ENCODE measurements at places on chromosomes 1 and 21.

- no peak for DNase-seq
Measured at GRCh38 chr21:34144224-34144623, 70.8 kb downstream of the MRPS6 start.

GRCh38 chr1:26389604-26390247, 17.2 kb upstream of the ZNF683 start:
- DNase-seq, result no peak

DNA sequence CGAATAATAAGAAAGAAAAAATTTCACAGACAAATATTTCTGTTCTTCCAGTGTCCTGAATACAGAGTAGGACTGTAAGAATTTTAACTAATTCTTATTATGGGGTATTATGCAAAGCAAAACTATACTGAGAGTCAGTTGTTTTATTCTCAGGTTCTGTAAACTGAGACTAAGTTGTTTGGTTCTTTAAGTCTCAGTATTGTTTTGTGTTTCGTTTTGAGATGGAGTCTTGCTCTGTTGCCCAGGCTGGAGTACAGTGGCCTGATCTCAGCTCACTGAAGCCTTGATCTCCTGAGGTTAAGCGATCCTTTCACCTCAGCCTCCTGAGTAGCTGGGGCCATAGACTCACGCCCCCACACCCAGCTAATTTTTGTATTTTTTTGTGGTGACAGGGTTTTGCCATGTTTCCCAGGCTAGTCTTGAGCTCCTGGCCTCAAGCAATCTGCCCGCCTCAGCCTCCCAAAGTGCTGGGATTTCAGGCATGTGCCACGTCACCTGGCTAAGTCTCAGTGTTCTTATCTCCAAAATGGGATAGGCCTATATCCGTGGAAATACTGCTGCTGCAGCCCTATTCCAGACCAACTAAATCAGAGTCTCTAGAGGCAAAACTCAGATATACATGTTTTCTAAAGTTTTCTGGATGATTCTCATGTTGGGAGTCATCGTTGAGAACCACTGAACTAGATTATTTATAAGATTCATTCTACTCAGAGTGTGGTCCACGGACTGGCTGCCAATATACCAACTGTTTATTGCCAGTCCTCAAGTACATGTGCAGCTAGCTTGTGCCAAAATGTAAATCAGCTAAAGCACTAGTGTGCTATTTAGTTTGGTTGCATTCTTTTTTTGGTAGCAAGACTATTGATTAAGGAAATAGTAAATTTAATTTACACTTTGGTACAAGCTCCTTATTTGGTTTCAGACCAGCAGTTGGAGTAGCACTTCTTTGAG, 116.6 kb downstream of the HS2ST1 start:
- no peak for DNase-seq

- no peak for DNase-seq
Measured at GRCh38 chr21:14614287-14614686, 68.2 kb upstream of the SAMSN1 start.

GRCh38 chr1:55694310-55694801, 479.2 kb upstream of the USP24 start:
- DNase-seq, result no peak

DNA sequence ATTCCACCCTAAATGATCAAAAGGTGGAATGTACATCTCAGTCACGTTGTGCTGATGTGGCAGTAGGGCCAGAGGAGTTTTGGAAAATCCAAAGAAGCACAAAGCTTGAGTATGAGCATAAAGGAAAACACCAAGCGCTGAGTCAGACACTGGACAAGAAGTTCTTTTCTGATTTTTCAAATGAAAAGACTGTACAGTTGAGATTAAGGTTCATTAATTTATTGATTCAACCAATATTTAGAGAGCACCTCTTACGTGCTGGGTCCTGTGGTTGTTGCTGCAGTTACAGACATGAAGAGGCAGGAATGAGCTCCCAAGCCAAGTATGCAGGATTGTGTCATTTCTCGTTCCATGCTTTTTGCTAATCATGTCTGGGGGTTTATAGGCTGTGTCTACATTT, 28.9 kb upstream of the APP start:
- peak; percentile 34 for DNase-seq

- DNase-seq, result no peak
Measured at GRCh38 chr1:211830055-211830327, 572 bp downstream of the LPGAT1 start.

- peak; percentile 94 for DNase-seq
Measured at GRCh38 chr1:8873506-8874229, 4.8 kb downstream of the ENO1 start.

DNA sequence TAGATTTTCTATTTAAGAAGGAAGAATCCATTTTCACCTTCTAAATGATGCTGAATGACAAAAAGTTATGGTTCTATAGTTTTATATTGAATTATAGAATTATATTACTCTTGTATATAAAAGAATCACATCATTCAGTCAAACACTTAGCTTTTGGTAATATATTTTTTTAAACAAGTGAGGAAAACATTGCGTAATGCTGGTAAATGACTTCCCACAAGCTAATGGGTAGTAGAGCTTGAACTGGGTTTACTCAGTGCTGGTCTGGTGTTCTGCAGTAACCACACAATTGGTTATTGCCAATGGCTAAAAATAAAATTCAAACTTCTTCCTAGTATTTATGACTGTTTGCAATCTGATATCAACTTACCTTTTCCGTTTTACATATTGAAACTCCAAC, 10.6 kb upstream of the GIPC2 start:
- no peak for DNase-seq

DNA sequence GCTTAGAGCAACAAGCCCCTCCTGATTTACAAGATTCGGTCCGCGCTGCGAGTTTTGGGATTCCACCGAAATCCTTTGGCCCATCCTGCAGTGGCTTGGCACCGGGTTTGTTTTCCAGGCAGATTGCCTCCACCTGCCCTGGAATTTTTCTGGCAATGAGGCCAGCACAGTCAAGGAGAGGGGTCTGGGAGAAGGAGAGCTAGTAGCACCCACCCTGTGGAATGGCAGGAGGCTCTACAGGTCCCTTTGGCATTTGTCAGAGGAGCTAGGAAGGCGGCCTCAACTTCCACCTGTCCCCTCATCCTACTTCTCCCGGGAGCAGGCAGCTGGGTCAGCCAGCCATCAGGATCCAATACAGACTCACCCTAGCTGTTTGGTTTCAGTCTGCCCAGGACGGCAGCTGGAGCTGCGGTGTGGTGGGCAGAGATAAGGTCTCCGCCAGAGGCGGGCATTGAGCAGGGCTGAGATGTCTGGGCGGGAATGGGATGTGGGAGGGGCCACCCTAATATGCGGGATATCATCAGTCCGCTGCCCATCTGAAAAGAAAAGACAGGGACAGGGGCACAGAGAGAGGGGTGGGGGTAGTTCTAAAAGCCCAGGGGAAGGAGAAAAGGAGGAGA, 37.8 kb upstream of the PRELP start:
- DNase-seq, result no peak

- no peak for DNase-seq
Measured at GRCh38 chr1:248851390-248851789, 7.5 kb downstream of the ZNF692 start.

GRCh38 chr1:83882906-83883305, 116.0 kb downstream of the TTLL7 start:
- no peak for DNase-seq

GRCh38 chr1:5648410-5649165, 343.6 kb downstream of the NPHP4 start:
- no peak for DNase-seq

GRCh38 chr1:84841971-84842370, 51.0 kb downstream of the LPAR3 start:
- no peak for DNase-seq

- no peak for DNase-seq
Measured at GRCh38 chr21:26850116-26850643, 5.0 kb upstream of the ADAMTS1 start.

GRCh38 chr1:247487057-247487456, 29.2 kb upstream of the OR2B11 start:
- DNase-seq, result peak; percentile 5

- DNase-seq, result no peak
Measured at GRCh38 chr1:203797948-203798655, 2.7 kb downstream of the ZBED6 start.

DNA sequence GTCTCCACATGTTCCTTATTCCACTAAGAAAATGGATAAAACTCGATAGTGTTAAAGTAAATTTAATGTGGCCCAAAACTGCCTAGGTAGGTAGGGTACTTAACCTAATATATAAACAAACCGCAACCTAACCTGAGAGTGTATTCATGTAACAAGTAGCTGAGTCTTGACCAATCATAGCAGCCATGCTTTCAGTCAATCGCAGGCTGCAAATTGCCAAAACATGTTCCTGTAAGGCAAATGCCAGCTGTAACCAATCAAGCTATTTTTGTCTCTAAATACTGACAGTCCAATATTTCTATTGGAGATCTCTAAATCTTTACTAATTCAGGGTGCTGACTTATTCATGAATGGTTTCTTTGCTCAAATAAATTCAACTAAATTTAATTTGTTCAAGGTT, 3.1 kb upstream of the HMGCS2 start:
- no peak for DNase-seq

DNA sequence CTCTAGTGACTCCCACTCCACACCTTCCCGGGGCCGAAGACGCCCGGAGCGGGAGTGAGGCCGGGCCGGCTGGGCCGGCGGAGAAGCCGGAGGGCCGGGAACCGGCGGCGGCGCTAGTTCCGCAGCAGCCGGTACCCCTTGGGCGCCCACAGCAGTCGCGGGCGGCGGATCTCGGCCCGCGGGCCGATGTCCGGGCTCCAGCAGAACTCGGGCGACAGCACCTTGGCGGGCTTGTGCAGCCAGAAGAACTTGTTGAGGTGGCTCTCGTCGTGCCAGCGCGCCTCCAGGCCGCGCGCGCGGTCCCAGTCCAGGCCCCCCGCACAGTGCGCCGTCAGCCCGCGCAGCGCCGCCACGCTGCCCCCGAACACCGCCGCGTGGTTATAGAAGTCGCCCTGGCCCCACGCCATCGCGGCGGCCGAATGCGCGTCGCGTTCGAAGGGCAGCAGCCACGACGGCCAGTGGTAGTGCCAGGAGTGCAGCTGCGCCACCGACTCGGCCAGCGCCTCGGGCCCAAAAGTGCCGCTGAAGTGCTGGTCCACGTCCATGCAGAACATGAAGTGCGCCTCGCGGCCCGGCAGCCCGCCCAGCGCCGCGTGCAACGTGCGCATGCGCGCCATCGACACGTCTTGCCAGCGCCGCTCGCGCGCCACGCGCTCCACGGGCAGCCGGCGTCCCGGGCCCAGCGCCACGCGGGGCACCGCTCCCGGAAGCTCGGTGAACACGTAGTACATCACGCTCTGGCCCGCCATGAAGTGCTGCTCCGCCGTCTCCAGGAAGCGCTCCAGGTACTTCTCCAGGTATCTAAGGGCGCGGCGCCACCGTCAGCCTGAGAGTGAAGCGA, 14.0 kb downstream of the A3GALT2 start:
- no peak for DNase-seq

DNA sequence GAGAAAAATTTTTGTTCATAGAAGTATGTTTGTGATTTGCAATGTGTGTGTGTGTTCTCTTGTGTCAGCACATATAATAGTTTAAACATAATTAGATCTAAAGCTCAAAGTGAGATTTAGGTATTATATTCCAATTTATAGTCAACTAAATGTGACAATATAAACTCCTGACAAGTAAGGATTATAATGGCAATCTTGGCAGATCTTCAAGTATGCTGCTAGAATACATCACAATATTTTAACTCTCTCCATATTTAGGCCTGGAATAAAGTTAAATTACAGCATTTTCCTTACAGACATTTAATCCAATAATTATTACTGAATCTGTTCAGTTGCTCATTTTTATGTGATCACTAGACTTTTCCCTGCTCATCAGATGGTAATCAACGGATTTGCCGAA, 65.8 kb downstream of the LYPLAL1 start:
- peak; percentile 55 for DNase-seq

DNA sequence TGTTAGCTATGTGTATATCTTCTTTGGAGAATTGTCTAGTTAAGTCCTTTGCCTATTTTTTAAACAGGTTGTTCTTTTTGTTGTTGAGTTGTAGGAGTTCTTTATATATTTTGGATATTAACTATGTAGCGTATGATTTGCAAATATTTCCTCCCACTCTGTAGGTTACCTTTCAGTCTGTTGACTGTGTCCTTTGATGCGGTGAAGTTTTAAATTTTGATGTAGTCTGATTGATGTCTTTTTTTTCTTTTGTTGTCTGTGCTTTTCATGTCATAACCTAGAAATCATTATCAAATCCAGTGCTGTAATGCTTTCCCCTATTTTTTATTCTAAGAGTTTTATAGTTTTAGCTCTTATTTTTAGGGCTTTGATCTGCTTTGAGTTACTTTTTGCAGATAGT, 8.7 kb upstream of the KISS1 start:
- no peak for DNase-seq

DNA sequence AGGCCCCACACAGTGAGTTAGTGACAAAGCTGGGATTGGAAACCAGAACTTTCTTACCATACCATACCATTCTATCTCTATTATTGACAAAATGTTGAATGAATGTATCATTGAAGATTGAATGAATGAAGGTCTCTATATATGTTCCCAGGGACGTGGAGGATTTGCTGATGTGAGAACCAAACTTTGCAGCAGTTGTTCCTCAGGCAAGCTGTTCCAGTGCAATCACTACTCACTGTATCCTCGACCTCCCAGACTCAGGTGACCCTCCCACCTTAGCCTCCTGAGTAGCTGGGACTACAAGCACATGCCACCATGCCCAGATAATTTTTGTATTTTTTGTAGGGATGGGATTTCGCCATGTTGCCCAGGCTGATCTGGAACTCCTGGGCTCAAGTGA, 11.6 kb upstream of the LIN28A start:
- DNase-seq, result no peak

- no peak for DNase-seq
Measured at GRCh38 chr1:226649780-226650179, 89.3 kb downstream of the ITPKB start.

DNA sequence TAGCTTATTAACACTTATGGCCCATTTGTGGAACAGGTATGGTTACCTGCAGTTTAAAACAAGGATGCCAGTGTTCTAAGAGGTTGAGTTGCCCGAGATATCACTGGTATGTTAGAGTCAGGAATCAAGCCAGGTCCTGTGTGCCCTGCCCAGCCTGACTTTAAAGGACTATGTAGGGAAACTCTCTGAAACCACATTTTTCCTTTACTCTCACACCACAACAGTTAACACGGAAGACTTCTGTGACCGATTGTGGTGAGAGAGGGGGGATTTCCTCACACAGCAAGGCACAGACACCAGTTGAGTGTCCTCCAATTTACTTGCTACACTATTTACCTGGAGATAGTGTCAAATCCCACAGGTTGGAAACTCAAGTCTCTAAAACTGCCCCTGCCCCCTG, 47.8 kb downstream of the UCK2 start:
- no peak for DNase-seq

GRCh38 chr1:100862591-100862990, 32.1 kb downstream of the EXTL2 start:
- no peak for DNase-seq

DNA sequence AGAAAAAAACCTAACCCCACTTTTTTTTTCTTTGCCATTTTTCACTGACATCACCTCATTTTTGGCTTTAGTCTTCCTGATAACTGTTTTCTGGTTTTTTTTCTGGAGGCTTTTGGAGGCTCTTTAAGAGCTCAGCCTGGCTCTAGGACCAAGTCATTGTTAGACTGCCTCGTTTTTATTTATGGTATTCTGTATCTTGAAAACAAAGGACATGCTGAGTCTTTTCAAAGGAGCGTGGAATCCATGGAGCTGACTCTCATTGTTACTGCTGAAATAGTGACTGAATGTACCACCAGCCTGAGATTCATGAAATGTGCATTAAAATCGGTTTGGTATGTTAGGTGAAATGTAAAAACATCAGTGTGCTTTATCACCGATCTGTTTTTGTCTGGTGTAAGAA, 28.0 kb downstream of the RASAL2 start:
- DNase-seq, result no peak

GRCh38 chr1:91872000-91872399, 14.0 kb downstream of the TGFBR3 start:
- no peak for DNase-seq

- DNase-seq, result no peak
Measured at GRCh38 chr1:151720554-151720953, 768 bp upstream of the RIIAD1 start.
